ENCODE measurements at places on chromosomes 3 and 15. TPM values are rescaled to one million over a fixed set of nuclear protein-coding genes. Genes with fewer than 3 reads are reported as not detected.

KBTBD13 gene
- total RNA-seq, result not detected

KY gene
- total RNA-seq, result not detected

CPN2 gene
- not detected for total RNA-seq

A4GNT gene
- total RNA-seq, result not detected

PDCD10 gene
- total RNA-seq, result 92.4 TPM

TEX55 gene
- total RNA-seq, result not detected

SH2D7 gene
- total RNA-seq, result not detected

GXYLT2 gene
- not detected for total RNA-seq

TPRG1 gene
- 16.4 TPM for total RNA-seq

GABRA5 gene
- not detected for total RNA-seq

DZIP1L gene
- 0.21 TPM for total RNA-seq

LTF gene
- not detected for total RNA-seq

GOLGA6L4 gene
- 1.1 TPM for total RNA-seq

GPR176 gene
- 0.11 TPM for total RNA-seq

PPP2R3A gene
- total RNA-seq, result 0.08 TPM

BHLHE40 gene
- 265 TPM for total RNA-seq

GPR160 gene
- 3.7 TPM for total RNA-seq

ZBTB20 gene
- 3.2 TPM for total RNA-seq

ATRIP gene
- total RNA-seq, result 20.8 TPM

APOD gene
- not detected for total RNA-seq

AADACL2 gene
- total RNA-seq, result not detected

ACOX2 gene
- not detected for total RNA-seq

CYP1A2 gene
- total RNA-seq, result not detected

Data from activated CD8-positive, alpha-beta memory T cell treated with anti-CD3 and anti-CD28 coated beads for 36 hours (primary cell).